ENCODE measurements at places on chromosomes 13 and 19.

- DNase-seq: no peak
Measured at GRCh38 chr19:13693889-13694288, 70.4 kb upstream of the MRI1 start.

- DNase-seq: peak; percentile 28
Measured at GRCh38 chr19:49761625-49762311, 1.3 kb downstream of the TSKS start.

GRCh38 chr13:112475889-112476288 is 99.7 kb downstream of the SPACA7 start:
- no peak for DNase-seq

DNA sequence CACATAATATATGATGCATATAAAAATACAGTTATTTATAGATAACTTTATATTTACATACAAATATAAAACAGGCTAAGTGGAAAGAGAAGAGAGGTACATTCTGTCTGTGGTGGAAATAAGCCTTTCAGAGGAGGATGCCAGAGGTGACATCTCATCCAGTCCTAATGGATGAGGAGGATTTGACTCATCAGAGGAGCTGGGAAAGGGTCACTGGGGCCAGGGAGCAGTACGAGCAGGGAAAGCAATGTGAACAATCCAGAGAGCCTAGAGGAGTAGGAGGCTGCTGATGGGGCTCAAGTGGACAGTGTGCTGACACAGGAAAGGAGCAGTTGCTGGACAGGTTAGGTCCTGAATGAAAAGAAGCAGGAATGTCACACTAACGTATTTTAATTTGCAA is 18.6 kb downstream of the NALCN start:
- DNase-seq: no peak

GRCh38 chr19:27935669-27936068 is 1277.3 kb downstream of the UQCRFS1 start:
- DNase-seq: no peak

DNA sequence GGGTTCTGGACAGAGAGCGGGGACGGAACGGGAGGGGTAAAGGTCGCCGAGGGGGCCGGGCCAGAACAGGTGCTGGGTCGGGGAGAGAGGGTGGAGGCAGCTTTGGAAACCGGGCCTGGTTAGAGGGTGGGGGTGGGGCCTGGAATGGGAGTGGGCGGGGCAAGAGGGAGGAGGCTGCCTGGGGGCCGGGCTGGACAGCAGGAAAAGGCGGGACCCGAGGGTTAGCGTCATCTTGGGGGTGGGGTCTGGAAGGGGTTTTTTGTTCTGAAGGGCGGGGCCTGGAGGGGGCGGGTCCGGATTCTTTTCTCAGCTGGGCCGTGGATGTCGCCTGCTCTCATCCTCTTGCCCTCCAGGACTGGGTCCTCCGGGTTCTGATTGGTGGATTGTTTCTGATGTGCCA is 4.3 kb upstream of the ZNF813 start:
- DNase-seq: no peak

GRCh38 chr19:44823373-44823698 is 14.4 kb downstream of the BCAM start:
- no peak for DNase-seq

- DNase-seq: no peak
Measured at GRCh38 chr19:45785781-45786532, 3.7 kb upstream of the DMPK start.

DNA sequence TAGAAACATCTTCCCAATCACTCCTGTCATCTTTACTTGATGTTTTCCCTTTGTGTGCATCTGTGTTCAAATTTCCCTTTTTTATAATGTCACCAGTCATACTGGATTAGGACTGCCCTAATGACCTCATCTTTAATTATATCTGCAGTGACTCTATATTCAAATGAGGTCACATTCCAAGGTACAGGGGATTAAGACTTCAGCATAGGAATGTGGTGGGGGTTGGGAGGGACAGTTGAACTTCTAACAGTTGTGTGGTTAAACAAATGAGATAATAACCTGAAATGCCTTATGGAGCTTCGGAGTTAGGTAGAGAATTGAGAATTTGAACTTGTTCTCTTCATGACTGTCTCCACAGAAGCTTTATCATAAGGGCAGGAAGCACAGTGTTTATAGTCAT is 23.0 kb downstream of the PAN3 start:
- peak; percentile 26 for DNase-seq

DNA sequence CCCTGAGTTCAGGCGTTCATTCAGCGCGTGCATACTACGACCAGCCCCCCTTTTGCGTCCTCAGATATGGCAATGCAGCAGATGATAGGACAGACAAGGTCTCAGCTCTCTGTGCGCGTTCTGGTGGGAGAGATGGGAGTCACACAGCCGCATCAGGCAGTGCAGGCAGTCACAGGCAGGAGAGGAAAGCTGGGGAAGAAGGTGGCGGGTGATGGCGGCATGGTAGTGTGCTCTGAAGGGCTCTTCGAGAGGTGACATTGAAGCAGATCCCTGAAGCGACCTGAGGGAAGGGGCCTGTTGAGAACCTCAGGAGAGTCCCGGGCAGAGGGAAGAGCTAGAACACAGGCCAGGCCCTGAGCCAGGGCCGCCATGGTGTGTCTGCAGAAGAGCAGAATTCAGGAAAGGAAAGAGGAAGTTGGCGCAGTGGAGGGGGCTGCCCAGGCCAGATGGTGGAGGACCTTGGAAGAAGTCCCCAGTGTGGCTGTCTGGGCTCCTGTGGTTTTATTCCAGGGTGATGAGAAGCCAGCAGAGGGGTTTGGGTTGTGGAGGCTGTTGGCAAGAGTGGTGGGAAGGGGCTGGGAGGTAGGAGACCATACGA is 3.5 kb downstream of the USF2 start:
- DNase-seq: no peak

GRCh38 chr19:34711890-34712289 is 22.2 kb upstream of the ZNF181 start:
- no peak for DNase-seq

Measured in cardiac muscle cell (in vitro differentiated cells and primary cell).